BE2C (cell line): ENCODE measurements at places on chromosomes 13 and 19.
A peak's percentile ranks its signal among the peaks of the same experiment; 100 is the strongest.

DNA sequence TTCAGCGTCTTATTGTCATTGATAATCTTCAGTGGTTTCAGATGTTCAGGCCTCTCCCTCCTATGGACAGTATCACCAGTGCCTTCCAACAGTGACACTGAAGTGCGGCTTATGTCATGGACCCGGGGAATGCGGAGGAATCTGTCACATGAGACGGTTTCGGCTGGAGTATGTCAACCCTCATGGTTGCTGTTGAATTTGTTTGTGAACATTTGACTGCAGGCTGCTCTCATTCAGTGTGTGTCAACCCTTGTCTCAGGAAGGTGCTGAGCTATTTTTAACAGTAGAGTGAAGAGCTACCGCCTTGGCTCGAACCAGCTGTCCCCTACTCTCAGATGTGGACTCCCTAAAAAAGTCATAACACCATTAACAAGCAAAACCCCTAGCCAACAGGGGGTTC is 138.8 kb upstream of the RNF113B start:
- DNase-seq, result no peak

DNA sequence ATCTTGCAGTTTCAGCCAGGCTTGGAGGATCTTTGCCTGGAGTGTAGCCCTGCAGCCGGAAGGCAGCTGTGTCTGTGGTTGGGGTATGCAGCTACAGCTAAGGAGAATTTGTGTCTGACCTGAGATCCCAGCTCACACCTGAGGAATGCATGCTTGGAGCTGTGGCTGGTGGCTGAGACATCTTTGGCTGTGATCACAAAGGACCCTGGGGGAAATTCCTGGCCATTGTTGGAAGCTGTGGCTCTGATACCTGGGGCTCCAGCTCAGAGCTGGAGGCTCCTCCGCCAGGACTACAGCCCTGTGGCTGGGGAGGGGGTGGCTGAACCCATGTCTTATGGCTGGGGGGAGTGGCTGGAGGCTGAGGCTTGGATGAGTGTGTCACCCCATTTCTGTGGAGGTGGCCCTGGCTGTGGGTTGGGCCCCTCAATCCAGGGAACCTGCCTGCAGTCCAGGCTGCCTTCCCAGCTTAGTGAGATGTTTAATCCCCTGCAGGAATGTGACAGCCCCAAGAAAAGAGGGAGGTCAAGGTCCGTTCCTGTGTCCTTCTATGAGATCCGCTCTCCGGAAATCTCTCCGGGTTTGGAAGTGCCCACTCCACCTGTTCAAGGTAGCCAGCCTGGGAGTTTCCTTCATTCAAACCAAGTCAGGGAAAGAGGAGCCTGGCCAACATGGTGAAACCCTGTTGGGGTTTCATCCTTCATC is 27.6 kb downstream of the ARHGEF18 start:
- no peak for DNase-seq

DNA sequence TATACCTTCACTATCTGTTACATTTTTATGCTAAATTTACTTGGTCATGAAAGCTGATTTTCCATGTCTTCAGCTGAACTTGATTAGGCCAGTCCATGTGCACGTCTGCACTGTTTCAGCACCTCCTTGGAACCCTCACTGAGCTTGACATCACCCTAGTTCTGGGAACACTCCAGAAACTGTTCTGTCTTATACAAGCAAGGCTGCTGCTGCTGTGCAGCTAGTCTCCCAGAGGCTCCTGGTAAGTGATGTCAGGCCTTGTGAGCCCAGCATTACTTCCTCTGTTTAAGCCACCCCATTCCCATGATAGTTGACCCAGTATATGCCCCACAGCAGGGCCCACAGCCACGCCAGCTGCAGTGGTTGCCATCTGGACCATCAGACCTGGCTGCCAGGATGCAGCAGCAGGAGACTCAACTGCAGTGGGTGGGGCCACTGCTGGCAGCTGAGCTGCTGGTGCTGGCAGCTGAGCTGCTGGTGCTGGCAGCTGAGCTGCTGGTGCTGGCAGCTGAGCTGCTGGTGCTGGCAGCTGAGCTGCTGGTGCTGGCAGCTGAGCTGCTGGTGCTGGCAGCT is 90.5 kb upstream of the AKAP11 start:
- no peak for DNase-seq

- peak; percentile 58 for DNase-seq
Measured at GRCh38 chr19:7554990-7555864, 19.7 kb downstream of the PNPLA6 start.

GRCh38 chr19:27975419-27976005 is 1237.4 kb downstream of the UQCRFS1 start:
- DNase-seq, result no peak

- DNase-seq, result no peak
Measured at GRCh38 chr13:106522112-106522705, 13.3 kb downstream of the EFNB2 start.

DNA sequence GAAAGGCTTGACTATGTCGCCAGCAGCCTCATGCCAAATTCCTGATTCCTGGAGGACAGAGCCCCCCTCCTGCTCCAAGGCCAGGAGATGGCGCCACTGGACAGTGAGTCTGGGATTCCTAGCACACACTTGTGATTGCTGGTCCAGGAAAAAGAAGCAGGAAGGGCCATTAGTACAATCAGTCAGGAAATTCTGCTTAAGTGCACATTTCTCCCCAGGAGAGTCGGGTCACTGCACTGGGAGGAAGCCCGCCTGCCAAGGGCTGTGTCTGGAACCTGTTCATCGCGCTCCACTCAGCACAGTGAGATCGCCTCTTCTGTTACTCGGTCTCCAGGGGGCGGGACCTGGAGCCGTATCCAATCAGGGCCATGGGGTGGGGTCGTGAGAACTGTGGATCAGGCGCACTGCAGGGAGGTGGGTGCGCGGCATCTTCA is 65.1 kb downstream of the ZNF823 start:
- DNase-seq, result peak; percentile 65

- no peak for DNase-seq
Measured at GRCh38 chr13:111480976-111481375, 160.5 kb downstream of the TEX29 start.

DNA sequence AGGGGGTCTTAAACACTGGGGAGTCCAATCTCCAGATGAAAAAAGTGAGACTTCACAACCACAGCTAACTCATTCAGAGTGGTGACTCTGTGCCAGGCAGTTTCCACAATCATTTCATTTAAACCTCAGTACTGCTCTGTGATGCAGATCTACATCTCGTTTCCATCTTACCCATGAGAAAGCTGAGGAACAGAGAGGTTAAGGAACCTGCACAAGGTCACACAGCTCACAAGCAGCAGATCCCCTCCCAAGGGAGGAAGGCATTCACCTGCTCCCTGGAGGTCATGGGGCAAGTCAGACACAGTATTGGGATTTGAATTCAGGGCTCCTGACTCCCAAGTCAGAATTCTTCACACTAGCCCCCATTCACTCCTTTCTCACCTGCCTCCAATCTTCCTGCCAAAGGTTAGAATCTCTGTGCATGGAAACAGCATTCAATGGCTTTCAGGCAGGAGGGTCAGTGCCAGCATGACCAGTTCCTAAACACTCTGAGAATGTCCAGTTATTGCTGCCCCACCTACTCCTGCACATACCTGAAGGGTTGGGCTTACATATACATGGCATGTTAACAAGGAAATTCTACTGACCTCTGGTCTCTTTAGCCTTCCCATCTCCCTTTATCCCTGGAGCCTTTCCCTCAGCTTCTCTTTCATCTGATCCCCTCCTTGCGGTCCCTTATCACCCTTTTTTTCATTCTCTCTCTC is 1.9 kb downstream of the CABP5 start:
- no peak for DNase-seq

GRCh38 chr19:46928951-46929350 is 68.2 kb downstream of the ARHGAP35 start:
- DNase-seq, result no peak

DNA sequence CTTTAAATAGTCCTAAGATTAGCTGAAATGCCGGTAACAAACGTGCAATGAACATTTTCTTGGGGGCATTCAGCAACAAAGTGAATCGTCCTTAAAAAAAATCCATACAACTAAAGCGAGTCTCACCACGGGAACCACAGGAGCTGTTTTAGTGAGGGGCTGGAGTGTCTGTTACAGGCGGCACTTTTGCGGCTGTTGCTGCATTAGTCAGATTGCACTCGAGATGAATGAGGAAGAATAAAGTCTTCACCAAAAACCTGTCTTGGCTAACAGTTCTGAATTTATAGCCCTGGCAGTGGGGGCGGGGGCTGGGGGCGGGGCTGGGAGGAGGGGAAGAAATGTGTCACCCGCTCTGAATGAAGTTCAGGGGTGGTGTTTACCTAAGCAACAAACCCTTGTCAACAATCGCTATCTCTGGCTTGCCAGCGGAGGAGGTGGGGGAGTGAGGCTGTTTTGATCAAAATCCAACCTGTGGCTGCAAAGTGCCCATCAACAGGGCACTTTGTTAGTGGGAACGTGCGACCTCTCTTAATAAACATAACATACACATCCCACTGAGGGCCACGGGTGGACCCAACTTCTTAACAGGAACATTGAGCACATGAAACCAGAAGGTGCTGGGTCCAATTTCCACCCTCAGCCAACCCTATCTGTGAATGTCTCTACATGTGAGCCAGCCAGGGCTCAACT is 44.5 kb downstream of the RFX2 start:
- no peak for DNase-seq

GRCh38 chr19:36986601-36987000 is 70.5 kb downstream of the ZNF568 start:
- DNase-seq, result no peak

DNA sequence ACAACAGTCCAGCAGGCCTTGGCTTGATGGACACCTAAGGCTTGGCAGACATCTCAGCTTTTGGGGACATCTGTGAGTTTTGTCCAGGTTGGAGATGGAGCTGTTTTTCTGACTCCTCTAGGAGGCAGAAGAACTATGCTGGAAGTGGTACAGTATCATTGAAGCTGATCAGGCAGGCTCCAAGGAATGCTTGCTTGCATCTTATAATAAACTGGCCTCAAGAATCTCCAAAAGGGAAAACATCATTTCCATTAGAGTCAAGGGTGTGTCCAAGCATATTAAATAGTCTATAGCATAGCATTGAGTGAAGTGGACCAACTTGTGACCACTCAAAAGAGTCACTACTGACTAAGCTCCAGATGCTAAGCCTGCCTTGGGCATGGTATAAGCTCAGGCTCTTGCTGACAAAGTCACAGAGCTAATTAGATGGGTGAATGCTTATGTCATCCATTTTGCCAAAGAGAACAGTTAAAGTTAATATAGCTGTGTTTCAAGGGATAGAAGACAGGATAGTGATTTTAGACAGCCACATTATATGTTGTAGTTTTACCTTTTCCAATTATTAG is 216.0 kb downstream of the DNAJC15 start:
- peak; percentile 30 for DNase-seq

DNA sequence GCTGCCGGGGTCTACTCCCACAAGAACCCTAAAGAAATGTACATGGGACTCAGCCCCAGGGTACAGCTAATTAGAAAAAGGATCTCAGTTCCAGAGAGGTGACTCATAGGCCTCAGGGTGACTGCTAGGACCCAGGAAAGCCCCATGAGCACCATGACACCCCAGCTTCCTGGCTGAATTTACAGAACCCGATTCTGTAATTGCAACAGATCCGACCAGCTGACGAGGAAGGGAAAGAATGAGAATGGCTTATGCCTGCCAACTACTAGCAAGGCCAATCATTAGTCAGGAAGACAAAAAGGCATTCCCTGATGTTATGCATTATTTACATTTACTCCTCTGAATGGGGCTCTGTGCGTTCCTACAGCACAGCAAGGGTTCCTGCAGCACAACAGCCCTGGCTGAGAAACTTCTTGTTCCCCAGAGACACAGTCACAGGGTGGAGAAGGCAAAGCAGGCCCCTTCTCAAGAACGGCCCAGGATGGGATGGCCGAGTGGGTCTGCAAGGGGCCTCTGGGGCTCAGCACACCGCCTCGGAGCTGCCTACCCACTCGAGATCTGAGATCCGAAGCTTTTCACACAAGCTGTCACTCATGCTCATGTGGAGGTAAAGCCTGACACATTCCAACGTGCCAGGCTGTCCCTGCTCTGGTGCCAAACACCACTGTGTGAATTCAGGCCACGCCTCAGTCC is 27.2 kb downstream of the PBX4 start:
- no peak for DNase-seq

DNA sequence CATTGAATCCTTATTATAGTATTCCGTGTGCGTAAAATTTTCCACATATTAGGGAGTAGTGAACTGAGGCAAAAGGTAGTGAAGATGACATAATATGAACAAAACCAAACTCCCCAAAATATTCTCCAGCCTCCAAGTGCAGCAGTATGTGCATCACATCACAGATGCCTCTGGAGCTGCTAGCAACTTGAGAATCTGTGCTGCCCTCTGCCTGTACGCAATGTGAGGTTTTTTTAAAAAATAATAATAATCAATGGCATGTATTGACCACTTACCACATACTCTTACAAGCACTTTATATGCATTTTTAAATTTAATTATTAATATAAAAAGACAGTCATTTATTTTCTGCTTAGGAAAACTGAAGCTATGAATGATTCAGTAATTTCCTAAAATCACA is 583.0 kb upstream of the SPRY2 start:
- peak; percentile 21 for DNase-seq

- peak; percentile 31 for DNase-seq
Measured at GRCh38 chr13:39855236-39855635, 199.8 kb downstream of the COG6 start.

GRCh38 chr19:49315111-49315510 is 9.9 kb downstream of the SLC6A16 start:
- no peak for DNase-seq

GRCh38 chr13:52195401-52195837 is 36.0 kb upstream of the NEK3 start:
- no peak for DNase-seq

GRCh38 chr19:27974082-27974513 is 1238.9 kb downstream of the UQCRFS1 start:
- no peak for DNase-seq

DNA sequence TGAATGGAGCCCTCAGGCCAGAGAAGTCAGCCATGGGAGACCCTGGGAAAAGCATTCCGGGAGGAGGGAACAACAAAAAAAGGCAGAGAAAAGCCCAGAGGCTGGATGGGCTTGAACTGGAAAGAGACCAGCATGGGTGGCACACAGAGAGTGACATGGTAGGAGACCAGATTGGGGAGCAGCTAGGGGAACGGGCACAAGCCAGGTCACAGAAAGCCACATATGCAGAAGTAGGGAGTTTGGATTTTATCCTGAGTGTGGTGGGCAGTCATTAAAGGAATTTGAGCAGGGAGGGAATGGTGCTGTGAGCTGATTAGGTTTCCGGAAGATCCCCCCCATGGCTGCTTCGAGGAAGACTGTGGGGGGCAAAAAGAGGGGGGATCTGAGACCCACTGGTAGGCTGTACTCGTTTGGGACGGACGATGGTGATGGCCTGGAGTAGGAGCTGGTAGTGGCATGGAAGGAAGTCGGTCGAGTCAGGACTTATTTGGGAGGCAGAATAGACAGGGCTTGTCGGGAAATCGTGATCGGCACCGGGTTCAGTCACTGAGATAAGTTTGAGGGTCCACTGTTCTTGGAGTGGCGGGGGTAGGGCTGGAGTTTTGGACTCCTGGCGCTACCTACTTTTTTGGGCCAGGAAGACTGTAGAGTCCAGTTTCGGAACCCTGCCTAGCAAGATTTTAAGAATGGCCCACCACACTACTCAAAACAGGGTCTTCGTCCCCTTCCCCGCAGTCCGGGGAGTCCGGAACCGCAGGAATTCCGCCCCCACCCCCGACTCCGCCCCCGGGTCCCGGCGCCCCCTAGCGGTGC is 949 bp downstream of the SERTAD1 start:
- DNase-seq, result no peak
